Astrocyte of the spinal cord (primary cell): ENCODE measurements at places on chromosomes 2 and 18.
A peak's percentile ranks its signal among the peaks of the same experiment; 100 is the strongest.

- DNase-seq, result no peak
Measured at GRCh38 chr2:10982931-10983701, 71.4 kb downstream of the KCNF1 start.

DNA sequence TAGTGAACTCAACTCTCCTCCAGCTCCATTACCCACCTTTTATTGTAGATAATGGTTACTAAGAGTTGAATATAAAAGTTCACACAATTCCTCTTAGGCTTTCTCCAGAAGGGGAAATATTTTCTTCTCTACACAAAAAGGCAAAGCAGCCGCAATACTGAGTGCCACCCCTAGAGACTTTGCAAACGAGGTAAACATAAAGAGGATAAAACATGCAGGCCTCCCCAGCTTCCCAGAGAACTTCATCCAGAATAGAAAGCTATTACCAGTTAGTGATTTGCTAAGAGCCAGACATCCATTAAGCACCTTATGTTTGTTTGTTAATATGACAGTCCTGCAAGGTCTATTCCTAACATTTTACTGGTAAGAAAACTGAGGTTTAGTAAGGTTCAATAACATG is 17.4 kb downstream of the ZNF521 start:
- no peak for DNase-seq

- no peak for DNase-seq
Measured at GRCh38 chr2:85972355-85972754, 83.6 kb upstream of the ST3GAL5 start.

DNA sequence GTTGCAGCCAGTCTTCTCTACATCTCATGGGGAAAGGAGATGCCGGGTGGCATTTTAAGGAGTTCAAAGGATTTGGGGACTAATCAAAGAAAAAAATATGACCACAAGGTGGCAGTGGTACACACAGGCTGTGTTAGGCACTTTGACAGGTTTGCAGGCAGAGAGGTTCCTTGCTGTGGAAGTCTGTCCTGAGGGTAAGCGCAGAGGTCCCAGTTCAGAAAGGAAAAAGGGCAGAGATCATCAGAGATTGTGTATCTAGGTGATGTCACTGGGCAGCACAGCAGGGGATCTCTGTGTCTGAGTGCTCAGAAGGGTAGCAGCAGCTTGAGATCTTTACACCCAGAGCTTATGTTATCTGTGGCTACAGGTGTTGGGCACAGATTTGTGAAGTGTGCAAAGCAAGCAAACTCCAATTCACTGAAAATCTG is 231.4 kb downstream of the LRRTM1 start:
- DNase-seq, result peak; percentile 51

GRCh38 chr2:83323038-83323437 is 1136.0 kb downstream of the SUCLG1 start:
- DNase-seq, result no peak

GRCh38 chr2:190357600-190357999 is 14.2 kb downstream of the INPP1 start:
- DNase-seq, result no peak

DNA sequence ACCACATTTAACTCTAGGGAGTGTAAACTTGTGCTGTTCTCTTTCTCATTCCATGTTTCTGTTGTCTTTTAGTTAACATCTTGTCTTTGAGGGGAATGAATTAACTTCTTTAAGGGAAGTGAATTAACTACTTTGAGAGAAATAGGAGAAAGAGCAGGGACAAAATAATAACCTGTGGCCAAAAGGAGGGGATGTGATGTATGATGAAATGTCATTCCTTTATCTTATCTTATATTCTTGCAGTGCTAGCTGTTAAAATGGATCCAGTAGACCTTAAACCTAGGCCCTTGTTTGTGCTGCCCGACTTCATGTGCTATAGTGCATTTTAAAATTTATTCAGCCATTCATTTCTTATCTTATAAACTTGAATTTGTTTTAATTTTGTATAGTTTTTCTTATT is 18.4 kb downstream of the ABI2 start:
- DNase-seq, result no peak

- no peak for DNase-seq
Measured at GRCh38 chr2:60504049-60504448, 49.4 kb downstream of the BCL11A start.

- no peak for DNase-seq
Measured at GRCh38 chr2:17935242-17935885, 56.9 kb downstream of the KCNS3 start.

DNA sequence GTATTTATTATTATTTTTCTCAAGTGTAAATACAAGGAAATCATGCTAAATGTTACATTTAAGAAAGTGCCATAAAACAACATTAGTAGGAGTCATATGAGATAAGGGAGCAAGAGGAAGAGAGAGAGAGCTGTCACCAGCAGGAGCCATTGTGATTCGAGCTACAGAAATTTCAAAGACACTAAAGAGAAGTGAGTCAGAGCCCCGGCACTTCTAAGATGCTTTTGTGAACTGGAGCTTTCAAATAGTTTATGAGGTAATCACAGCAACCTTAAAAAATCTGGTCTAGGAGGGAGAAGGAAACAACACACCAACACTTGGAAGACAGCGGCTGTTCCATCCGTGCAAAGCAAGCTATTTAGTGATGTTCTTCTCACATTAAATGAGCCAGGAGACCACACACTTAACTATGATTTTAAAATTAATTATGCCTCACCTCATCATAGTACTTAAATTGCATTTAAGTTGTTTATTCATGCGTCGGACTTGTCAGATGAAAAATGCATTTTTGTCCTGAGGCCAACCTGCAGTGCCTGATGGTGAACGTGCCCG is 382.7 kb upstream of the SALL3 start:
- no peak for DNase-seq
